Esophagus mucosa (tissue), 1 donor: ENCODE measurements at places on chromosomes 7 and 10. TPM values are rescaled to one million over a fixed set of nuclear protein-coding genes. Genes with fewer than 3 reads are reported as not detected.

GRCh38 chr7:127844165-127844564 lies 187.1 kb downstream of the LRRC4 start:
- ATAC-seq: no peak

- ATAC-seq: peak; percentile 88
These were observed 92.8 kb downstream of the CHN2 start for GRCh38 chr7:29287366-29287765.

DNA sequence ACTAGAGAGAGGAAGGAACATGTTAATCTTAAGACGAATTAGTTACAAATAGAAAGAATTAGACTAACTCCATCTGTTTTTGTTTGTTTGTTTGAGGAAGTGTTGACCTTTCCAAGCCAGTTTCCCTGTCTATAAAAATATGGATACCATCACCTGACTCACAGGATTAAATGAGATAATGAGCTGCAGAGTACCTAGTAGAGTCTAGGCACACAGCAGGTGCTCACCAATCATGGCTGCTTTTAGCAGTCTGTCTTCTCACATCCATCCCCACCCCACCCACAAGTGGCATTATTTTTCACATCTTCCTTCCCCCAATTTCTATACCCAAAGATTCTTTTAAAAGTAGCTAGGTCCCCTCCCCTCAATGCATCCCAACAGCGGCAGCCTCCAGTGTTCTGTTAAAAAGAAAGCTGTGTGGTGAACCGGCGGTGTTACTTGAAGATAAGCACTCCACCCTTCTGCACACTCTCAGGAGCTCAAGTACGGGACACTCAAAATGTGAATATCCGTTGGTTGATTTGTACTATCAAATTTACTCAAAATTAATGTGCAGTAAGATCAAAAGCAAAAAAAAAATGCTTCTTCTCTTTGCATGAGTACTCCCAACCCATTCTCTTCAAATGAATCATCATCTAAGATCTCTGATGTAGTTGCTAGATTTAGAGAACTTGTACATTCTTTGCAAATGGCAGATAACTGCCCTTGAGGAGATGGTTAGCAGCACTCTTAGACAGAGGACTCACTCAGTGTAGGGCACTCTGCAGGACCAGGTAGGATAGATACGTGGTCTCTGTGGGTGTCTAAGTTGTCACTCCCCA lies 145.4 kb upstream of the ASAH2 start:
- no peak for ATAC-seq

The UBE2D1 gene
- 10.6 TPM for total RNA-seq

DNA sequence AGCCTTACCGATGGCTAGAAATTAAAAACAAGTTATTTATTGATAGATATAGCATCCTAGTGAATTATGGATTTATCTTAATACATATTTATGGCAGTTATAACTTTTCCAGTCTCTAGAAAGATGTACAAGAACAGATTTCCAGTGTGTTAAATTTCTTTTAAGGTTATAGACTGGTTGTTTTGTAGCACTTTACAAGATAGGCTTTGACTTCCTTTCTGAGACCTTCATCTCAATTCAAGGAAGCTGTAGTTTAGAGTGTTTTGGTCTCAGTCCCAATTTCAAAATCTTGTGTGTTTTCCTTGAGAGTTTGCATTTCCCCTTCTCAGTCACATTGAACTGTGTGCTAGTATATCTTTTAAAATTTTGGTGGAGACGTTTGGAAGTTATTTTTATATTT lies 30.1 kb downstream of the PLEKHA1 start:
- no peak for ATAC-seq

- no peak for ATAC-seq
These were observed 193.0 kb upstream of the DPP6 start for GRCh38 chr7:153859239-153859638.

The CUZD1 gene
- 0.24 TPM for total RNA-seq

The TAS2R5 gene
- total RNA-seq: 1.0 TPM

- ATAC-seq: no peak
These were observed 125.1 kb downstream of the THSD7A start for GRCh38 chr7:11706666-11707605.

DNA sequence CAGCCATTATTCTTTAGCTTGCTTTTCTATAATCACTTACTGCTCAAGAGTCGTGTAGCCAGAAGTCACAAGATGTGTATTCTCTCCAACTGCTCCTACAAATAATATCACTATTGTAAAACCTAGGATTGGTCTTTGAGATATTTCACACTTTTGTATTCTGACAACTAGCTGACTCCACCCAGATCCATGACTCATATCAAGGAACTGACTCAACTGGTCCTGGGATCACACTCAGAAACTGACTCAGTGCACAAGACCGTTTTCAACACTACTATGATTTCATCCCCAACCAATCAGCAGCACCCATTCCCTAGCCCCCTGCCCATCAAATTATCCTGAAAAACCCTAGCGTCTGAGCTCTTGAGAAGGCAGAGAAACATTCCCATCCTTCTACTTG lies 56.5 kb upstream of the ORC5 start:
- peak; percentile 84 for ATAC-seq

GRCh38 chr7:139820089-139820488 lies 9.0 kb upstream of the TBXAS1 start:
- peak; percentile 79 for ATAC-seq

DNA sequence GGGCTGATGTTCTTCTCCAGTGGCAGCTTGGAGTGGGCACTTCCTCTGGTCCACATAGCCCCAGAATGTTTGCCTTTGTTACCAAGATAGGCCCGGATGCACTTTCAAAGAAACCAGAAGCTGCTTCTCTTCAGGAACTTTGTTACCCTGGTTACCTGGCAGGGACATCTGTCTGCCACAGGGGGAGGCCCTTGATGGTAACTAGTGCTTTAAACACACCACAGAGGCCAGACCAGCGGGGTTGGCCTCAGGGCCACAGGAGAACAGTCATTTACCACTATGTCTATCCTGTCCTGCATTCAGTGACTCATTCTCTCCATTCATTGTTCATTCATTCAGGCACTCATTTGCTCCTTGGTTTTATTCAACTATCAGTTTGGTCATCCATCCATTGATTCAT lies 11.9 kb upstream of the PLEKHA1 start:
- peak; percentile 41 for ATAC-seq

The FOXP2 gene
- total RNA-seq: 5.0 TPM

The ASZ1 gene
- total RNA-seq: not detected

The TLX1 gene
- total RNA-seq: not detected

The PPP1R9A gene
- total RNA-seq: 0.36 TPM

DNA sequence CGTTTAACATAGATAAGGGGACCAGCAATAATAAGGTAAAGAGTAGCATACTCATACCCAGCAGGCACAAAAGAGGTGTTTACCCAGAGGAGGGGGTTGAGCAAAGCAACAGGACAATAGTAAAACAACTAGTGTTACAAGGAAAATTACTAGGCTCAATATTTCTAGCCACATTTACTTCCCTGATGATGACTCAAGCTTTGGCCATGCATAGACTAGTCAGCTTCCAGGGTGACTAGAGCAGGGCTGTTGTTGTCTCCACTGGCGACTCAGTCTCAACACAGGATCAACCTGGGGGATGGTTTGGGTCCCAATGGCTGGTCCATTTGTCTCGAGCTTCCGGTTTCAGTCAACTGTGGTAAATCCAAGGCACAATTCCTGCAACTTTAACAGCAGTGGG lies 217.7 kb upstream of the KCND2 start:
- peak; percentile 51 for ATAC-seq

DNA sequence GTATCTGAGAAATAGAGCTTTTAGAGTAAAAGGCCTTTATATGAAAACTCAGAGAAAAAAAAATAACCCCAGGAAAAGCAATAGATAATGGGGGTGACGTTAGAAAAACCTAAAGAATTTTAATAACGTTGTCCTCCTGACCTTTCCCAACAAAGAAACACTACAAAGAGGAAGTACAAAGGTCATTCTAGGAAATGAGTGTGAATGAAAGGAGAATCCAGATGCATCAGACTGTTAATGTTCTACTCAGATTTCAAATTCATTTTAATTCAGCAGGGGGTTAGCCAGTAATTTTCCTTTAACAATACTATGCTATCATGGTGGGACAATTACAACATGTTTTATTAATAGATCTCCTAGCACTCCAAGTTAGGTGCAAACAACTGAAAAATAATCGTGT lies 73.8 kb upstream of the CDK1 start:
- no peak for ATAC-seq

The HSPA12A gene
- total RNA-seq: 3.9 TPM

DNA sequence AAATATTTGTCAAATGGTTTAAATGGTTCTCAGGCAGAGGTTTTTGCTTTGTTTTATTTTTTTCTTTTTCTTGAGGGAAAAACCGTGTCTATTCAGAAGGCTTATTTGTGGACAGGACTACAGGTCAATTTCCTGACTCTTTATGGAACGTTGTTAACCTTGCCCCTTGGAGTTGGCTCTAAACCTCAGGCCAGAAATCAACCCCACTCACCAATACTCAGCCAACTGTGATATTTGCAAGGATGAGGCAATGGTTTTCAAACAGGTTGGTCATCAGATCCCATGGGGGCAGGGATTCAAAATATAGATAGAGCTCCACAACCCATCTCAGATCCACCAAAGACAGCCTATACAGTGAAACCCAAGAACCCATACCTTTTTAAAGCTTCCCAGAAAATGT lies 10.2 kb downstream of the PDLIM1 start:
- ATAC-seq: no peak

- no peak for ATAC-seq
These were observed 81.9 kb upstream of the PRKG1 start for GRCh38 chr10:50992356-50992901.

DNA sequence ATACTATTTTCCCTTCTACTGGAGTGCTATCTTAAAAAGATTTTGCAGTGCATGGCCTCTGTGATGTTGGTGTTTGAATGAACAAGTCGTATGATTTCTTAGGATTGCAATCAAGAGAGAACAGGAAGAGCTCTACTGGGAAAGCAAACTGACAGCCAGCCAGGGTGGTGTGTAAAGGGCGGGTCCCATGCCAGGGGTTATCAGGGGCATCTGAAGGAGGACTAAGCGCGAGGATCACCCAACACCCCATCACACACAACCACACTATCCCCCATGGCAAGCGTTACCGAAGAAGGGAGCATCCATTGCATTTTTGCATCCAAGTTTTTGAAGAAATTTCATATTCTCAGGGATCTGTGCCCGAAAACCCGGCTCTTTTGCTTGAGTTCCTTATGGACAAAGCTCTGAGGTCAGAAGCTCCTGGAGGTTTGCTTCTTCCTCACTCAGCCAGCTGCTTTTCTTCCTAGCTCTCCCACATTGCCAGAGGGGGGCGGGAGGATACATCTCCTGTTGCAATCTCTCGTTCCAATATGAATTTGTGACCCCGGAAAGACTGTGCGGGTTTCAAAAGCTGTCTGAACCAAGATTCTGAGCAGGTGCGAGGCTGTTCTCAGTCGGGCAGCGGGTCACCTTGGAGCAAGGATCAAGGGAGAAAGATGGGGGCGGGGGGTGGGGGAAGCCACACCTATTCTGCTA lies 5.2 kb downstream of the NEUROD6 start:
- ATAC-seq: no peak

DNA sequence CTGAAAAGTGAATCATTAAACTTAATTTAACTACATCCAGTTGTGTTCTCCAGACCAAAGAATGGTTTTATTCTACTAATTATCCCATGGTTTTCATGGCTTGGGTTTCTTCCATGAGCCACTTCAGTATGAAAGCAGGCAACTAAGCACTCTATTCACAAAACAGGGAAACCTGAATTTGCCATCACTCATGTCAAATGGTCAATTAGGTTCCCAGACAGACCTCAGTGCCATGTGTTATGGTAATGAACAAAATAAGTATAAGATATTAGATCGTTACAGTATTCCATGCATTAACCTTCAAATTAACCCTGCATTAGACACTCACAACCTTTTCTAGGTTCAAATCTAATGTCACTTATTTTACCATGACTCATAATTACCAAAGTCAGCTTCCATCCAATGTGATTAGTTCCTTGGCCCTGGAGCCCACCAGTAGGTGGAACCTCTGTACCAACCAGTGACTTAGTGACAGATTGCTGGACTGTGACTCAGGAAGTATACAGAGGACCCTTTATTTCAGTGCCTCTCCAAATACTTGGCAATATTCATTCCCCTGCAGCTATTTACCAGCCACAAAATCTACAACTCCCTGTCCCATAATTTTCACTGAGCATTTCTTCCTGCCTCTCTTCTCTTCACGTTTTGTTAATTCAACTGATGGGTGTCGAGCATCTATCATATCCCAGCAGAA lies 1270.2 kb upstream of the SORCS1 start:
- no peak for ATAC-seq

- no peak for ATAC-seq
These were observed 139.1 kb downstream of the PTPRN2 start for GRCh38 chr7:158448430-158449100.

- ATAC-seq: no peak
These were observed 628.6 kb upstream of the ANKRD30A start for GRCh38 chr10:36496758-36497157.

- ATAC-seq: no peak
These were observed 201.8 kb downstream of the NSUN6 start for GRCh38 chr10:18449611-18450026.

- ATAC-seq: no peak
These were observed 414.8 kb upstream of the MKI67 start for GRCh38 chr10:128540781-128541761.

The GIMAP6 gene
- 2.4 TPM for total RNA-seq

The CLEC5A gene
- total RNA-seq: 0.20 TPM

DNA sequence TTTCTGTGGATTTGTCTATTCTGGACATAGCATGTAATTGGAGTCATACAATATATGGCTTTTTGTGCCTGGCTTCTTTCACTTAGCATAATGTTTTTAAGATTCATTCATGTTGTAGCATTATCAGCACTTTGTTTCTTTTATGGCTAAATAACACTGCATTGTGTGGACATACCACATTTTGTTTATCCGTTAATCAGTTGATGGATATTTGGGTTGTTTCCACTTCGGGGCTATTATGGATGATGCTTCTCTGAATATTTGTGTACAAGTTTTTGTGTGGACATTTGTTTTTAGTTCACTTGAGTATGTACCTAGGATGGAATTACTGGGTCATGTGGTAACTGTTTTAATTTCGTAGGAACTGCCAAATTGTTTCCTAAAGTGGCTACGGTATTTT lies 6.4 kb downstream of the LCOR start:
- ATAC-seq: no peak

The VWDE gene
- total RNA-seq: 0.36 TPM

DNA sequence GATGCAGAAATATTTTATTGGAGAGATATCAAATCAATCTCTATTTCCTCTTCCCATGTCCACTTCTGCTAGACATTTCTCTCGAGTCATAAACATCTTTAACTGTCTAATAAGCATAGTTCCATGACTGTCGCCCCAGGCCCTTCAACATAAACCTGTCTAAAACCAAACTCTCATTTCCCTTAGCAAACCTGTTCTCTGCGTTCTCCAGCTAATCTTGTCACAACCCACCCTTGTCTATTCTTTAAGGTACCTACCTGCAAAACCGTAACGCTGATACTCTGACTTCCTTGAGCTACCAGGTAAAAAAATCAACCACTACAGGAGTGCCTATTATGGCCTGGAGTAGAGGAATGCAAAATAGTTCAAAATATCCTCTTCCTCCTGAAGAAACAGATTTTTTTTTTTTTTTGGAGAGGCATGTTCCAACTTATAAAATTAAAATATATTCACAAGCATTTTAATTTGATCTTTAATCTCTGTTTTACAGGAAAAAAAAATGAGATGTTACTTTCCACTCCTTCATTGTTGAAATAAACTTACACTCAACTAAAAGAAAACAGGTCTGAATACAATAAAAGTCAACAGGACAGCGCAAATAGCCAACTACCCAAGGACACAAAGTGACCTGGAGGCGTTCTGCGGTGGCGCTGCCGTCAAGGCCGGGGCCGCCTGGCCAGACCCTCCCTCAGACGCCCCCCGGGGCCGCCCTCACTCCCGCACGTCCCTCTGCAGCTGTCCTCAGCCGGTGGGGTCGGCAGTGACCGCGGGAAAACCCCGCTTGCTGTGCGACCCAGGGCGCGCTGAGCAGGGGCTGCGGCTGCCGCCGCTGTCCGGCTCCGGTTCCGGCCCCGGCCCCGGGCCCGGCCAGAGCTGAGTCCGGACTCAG lies 765 bp downstream of the SLC25A40 start:
- peak; percentile 1 for ATAC-seq
